NK-92 treated with Interleukin-12 subunit alpha and Interleukin-12 subunit beta, amount 100 ng/mL, for 24 hours (cell line): ENCODE measurements at places on chromosomes 13 and 19.

DNA sequence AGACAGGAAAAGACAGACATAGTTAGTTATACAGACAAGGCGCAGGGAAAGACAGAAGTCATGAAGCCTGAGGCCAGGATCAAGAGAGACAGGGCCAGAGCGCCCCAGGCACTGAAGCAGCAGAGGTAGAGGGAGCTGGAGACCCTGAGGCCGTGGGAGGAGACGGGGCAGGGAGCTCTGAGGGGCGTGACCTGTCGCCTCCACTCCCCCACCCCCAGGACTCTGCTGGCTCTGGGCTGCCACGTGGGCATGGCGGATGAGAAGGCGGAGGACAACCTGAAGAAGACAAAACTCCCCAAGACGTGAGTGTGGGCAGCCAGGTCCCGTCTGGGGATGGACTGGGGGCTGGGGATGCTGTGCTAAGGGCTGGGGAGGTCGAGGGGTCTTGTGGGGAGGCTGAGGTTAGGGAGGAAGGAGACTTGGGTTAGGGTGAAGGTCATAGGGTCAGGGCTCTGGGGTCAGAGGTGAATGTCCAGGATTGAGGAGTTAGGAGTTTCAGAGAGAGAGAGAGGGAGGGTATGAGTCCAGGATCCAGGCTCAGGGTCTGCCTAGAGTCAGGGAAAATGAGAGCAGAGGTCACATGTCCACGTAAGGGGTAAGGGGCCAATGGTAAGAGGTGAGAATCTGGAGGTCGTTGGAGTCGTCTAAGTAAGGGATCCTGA lies 31.1 kb downstream of the RYR1 start:
- no peak for DNase-seq

GRCh38 chr19:40594255-40594654 lies 6.9 kb upstream of the LTBP4 start:
- DNase-seq = no peak

DNA sequence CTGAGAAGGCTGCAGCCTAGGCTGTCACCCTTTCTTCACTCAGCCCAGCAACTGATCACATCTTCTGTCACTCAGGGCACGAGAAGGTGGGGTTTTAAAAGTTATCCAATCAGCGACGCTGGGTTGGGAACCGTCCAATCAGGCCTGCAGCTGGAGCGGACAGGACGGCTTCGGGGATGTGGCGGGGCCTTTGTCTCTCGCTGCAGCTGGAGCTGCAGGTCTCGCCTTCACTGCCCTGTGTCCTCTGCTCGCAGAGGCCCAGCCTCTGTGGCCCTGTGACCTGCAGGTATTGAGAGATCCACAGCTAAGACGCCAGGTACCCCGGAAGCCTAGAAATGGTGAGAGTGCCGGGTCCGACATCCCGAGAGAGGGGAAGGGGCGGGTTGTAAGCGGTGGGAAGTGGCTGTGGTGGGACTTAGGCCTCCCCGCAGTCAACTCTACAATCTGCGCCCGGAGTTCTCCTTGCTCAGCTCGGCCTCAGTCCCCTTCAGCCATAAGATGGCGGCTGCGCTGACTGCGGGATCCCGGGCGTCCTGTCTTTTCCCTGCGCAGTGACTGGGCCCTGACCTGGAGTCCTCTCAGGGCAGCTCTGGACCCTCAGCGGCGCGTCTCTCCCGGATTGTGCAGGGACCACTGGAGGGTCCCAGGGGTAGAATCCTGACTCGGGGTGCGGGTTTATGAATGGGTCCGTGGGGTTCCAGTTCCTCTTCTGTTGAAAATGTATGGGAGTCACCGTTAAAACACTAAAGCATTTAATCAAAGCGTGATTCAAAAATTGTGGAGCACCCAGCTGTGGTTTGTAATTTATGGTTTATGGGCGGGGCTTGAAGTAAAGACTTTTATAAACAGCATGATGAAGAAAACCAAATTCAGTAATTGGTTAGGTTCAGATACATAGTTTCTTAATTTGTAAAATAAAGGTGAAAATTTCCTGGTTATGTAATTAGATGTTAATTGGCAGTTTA lies at the start of gene ZNF714:
Gene ZNF714, plus strand, starts transcription at position 193 of the 965 bp plus-strand sequence. CDS start 16,066 bp downstream, outside the sequence.
- DNase-seq = no peak

GRCh38 chr13:46317120-46317519 lies 69.9 kb downstream of the RUBCNL start:
- no peak for DNase-seq

- DNase-seq = no peak
Observed at GRCh38 chr19:57269515-57270250, 10.6 kb upstream of the ZNF460 start.
